Cardiac septum (tissue), 1 donor: ENCODE measurements at places on chromosomes 3 and 15. TPM values are rescaled to one million over a fixed set of nuclear protein-coding genes. Genes with fewer than 3 reads are reported as not detected.

ERICH6 gene
- 0.19 TPM for total RNA-seq

OGG1 gene
- total RNA-seq: 9.6 TPM

NME9 gene
- not detected for total RNA-seq

RLBP1 gene
- not detected for total RNA-seq

INO80 gene
- total RNA-seq: 13.3 TPM

FAM3D gene
- not detected for total RNA-seq

SPRED1 gene
- 12.7 TPM for total RNA-seq

RBM15B gene
- total RNA-seq: 18.1 TPM

SPINK8 gene
- not detected for total RNA-seq

C3orf22 gene
- total RNA-seq: not detected

RGMA gene
- total RNA-seq: 16.5 TPM

PIGZ gene
- 5.9 TPM for total RNA-seq

CADPS gene
- 45.1 TPM for total RNA-seq

TRAK1 gene
- 246 TPM for total RNA-seq

CCDC39 gene
- not detected for total RNA-seq

DNAH12 gene
- 0.22 TPM for total RNA-seq

PRC1 gene
- total RNA-seq: 3.1 TPM

TUSC7 gene
- not detected for total RNA-seq

IMPG2 gene
- 0.38 TPM for total RNA-seq

SUCNR1 gene
- 0.22 TPM for total RNA-seq

ILDR1 gene
- not detected for total RNA-seq

FRMD4B gene
- 10.8 TPM for total RNA-seq

FGF12 gene
- total RNA-seq: 45.1 TPM

LRRIQ4 gene
- total RNA-seq: not detected

TEX55 gene
- not detected for total RNA-seq

ISL2 gene
- not detected for total RNA-seq

IL5RA gene
- 0.40 TPM for total RNA-seq

CHST14 gene
- total RNA-seq: 8.4 TPM

STARD9 gene
- total RNA-seq: 9.2 TPM

SLC9C1 gene
- total RNA-seq: 3.9 TPM

KCNAB1 gene
- 2.5 TPM for total RNA-seq

ZNF621 gene
- 14.0 TPM for total RNA-seq

RARRES1 gene
- 9.1 TPM for total RNA-seq

PLS1 gene
- 0.81 TPM for total RNA-seq

PPCDC gene
- 7.2 TPM for total RNA-seq
